ENCODE measurements at places on chromosomes 2 and 18. TPM values are rescaled to one million over a fixed set of nuclear protein-coding genes. Genes with fewer than 3 reads are reported as not detected.

GRCh38 chr18:36493349-36494159, 196.0 kb downstream of the FHOD3 start:
- peak; percentile 88 for DNase-seq

Gene RFTN2
- polyA plus RNA-seq, result 1.5 TPM

Gene HOXD4
- polyA plus RNA-seq, result 14.7 TPM

DNA sequence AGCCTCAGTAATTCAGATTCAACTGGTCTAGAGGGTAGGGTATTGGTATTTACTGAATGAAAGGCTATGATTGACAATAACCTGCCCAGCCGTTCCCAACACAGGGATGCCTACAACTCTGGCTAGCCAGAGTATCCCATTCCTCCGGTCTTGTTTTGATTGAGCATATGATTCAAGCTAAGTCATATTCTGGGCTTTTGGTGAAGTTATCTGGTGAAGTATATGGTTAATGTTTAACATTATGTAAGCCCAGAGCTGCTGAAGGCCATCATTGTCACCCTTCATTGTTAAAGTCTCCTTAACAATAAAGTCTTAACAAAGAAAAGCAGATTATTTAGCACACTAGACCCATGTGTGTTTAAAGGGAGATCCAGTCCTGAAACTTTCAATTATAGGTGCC, 152.6 kb downstream of the EXOC6B start:
- DNase-seq, result peak; percentile 48

Gene TOGARAM2
- under 0.01 TPM for polyA plus RNA-seq

- peak; percentile 70 for DNase-seq
Measured at GRCh38 chr18:12287684-12288402, 20.2 kb upstream of the TUBB6 start.

- DNase-seq, result no peak
Measured at GRCh38 chr2:38568724-38569436, 33.8 kb downstream of the HNRNPLL start.

GRCh38 chr2:230202430-230203109, 17.2 kb downstream of the SP110 start:
- DNase-seq, result no peak

Gene PPP4R1
- 31.1 TPM for polyA plus RNA-seq

Gene TUBB6
- polyA plus RNA-seq, result 25.6 TPM

- DNase-seq, result no peak
Measured at GRCh38 chr2:236162031-236162845, 5.9 kb downstream of the GBX2 start.

DNA sequence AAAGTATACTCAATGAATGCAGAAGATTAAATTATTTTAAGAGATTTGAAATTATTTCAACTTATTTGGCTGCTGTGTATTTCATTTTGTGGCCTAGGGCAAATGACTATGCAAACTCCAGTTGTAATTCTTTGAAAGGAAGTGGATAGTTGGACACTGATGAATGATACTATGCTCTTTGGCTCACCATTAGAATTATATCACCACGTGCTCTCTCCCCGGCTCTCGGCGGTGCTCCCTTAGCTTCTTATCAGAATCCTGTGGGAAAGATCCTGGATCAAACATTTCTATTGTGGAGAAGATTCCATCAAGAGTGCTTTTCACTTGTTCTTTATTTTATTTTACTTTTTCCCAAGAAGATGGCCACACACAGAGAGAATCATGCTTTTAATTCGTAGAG, 55.2 kb downstream of the ADCYAP1 start:
- no peak for DNase-seq

GRCh38 chr18:13462686-13463085, 244.1 kb downstream of the LDLRAD4 start:
- DNase-seq, result no peak

- no peak for DNase-seq
Measured at GRCh38 chr18:8139891-8140406, 469.3 kb upstream of the RAB12 start.

- no peak for DNase-seq
Measured at GRCh38 chr18:63907664-63908063, at the start of gene SERPINB10. Gene SERPINB10 (plus strand): TSS chr18:63907958. CDS start chr18:63915511, 7,553 bp downstream.

DNA sequence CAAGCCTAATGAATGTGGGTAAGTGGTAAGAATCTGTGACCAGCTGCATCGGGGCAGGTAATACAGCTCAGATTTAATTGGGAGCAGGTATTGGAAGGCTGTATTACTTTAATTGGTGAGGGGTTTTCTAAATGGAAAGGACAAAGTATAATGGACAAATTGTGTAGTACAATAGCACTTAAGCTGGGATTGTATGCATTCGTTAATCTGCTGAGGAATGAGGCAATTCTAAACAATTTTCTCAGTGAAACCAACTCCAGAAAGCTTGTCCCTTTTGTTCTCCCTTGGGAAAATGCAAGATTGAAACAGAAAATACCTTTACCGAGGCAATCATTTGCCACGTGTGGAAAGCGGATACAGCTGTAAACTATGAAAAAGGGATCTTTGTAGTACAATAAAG, 801.6 kb upstream of the POU3F3 start:
- no peak for DNase-seq

- no peak for DNase-seq
Measured at GRCh38 chr2:175854665-175855064, 147.4 kb downstream of the LNPK start.

Gene LRRC30
- polyA plus RNA-seq, result not detected

DNA sequence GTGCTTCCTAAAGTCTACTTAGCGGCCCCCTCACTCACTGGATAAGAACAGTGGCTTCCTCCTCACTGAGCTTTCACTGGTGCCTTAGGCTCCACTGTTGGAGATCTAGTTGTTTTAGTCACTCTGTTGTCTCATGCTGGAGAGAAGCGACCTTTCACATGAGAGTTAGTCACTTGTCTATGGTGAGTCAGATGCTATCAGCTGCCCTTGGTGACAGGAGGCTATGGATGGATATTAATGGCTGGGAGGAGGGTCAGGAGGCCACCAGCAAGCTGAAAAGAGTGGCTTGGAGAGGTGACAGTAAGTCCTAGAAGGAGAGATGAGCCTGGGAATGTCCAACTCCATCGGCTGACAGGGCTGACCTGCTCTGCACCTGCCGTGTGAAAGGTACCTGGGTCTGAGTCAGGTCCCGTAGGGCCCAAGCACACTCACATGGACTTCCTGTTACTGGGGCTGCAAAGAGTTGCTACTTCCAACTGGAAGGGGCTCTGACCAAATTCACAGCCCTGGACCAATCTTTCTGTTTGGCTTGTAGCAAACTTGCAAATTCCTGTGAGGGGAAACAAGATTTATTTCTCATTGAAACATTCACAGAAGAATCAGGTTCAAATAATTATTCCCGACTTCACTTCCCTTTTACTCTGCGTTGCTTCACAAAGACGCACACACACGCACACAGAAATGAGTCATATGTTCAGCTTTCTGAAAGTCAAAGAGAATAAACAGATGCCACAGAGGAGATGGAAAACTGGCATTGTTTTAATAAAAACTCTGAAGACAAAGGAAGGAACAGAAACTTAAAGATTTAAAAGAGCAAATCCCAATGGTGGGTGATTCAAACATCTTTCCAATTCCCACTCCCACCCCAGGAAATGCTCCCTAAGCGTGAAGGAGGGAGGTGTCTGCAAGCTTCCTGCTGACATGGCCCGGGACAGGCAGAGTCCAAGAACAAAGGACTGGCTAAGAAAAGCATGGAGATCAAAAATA, 203.5 kb upstream of the TWIST2 start:
- no peak for DNase-seq

DNA sequence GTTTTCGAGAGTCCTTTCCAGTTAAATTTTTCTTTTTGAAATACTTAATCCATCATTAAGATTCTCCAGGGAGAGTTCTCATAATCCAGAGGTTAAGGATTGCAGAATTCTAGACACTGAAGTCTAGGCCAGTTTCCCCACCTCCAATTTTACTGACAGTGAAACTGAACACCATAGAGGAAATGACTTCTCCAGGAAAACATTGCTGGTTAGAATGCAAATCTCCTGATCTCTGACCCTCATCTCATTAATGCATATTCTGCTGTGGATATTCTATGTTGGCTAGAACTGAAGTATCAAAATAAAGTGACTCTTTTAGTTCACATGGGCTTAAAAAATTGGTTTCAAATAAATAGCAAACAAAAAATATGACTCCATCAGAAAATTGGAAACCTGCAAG, 105.8 kb upstream of the UGP2 start:
- no peak for DNase-seq

Gene CD226
- polyA plus RNA-seq, result 1.2 TPM

- DNase-seq, result no peak
Measured at GRCh38 chr2:439556-440402, 151.9 kb upstream of the ALKAL2 start.

Gene TUBA3E
- not detected for polyA plus RNA-seq

DNA sequence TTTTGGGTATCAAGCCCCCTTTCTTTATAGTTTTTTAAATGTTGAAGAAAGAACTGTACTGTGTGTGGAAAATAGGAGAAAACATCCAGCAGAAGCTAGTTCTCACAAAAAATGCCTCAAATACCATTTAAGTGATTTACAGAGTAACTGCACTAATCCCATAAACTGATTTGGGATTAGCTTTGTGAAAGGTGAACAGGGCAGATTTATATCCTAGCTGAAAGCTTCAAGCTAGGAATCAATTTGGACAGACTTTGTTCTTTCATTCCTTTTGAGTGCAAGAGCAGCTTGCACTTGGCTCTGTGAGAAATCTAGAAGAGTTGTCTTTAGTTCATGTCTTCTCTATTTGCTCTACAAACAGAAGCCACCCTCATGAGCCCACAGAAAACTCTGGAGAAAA, 183.9 kb upstream of the VRK2 start:
- DNase-seq, result no peak

- DNase-seq, result no peak
Measured at GRCh38 chr2:223046470-223047040, 5.4 kb upstream of the KCNE4 start.

DNA sequence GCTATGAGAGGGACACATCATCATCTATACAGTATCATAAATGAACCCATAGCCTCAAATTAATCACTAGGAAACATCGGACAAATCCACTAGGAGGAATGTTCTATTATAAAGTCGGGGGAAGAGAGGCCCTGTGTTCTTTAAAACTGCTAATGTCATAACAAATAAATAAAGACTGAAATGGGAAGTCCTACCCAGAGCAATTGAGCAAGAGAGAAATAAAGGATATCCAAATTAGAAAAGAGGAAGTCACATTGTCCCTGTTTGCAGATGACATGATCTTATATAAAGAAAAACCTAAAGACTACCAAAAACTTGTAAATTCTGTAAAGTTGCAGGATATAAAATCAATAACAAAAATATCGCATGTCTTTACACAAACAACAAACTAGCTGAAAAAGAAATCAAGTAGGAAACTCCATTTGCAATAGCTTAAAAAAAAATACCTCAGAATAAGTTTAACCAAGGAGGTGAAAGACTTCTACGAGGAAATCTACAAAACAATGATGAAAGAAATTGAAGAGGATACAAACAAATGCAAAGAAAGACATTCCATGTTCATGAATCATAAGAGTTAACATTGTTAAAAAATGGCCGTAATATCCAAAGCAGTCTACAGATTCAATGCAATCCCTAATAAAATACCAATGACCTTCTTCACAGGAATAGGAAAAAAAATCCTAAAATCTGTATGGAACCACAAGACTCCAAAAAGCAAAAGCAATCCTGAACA, 30.6 kb downstream of the RTN4 start:
- DNase-seq, result no peak

DNA sequence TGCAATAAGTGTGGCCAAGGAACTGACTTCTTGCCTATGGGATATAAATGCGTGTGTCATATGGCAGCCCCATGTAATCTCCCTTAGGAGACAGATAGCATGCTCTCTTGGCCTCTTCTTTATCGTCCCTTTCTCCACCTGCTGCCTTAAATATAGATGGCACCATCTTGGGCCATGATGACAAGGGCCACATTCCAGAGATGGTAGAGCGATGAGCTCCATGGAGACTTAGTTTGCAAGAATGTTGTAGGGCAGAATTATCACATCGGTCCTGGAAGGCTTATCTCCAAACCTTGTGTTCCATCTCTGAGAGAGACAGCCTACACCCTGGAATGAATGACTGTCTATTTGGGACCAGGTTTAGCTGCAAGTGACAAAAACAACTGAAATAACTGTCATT, 536.7 kb downstream of the TNS1 start:
- DNase-seq, result no peak

DNA sequence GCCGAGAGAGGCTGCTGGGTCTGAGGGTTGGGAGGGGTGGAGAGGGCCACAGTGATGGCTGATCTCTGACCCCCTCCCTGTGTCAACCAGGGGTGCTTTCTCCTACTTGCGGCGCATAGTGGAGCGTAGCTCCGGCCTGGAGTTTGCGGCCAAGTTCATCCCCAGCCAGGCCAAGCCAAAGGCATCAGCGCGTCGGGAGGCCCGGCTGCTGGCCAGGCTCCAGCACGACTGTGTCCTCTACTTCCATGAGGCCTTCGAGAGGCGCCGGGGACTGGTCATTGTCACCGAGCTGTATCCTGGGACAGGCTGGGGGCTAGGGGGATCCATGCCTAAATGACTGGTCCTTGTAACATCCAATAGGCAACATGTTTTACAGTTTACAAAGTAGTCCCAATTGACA, 20.9 kb upstream of the GMPPA start:
- no peak for DNase-seq

Data from small intestine (tissue), 16 donors.